Retina (tissue), 1 donor: ENCODE measurements at places on chromosomes 5 and 9.

DNA sequence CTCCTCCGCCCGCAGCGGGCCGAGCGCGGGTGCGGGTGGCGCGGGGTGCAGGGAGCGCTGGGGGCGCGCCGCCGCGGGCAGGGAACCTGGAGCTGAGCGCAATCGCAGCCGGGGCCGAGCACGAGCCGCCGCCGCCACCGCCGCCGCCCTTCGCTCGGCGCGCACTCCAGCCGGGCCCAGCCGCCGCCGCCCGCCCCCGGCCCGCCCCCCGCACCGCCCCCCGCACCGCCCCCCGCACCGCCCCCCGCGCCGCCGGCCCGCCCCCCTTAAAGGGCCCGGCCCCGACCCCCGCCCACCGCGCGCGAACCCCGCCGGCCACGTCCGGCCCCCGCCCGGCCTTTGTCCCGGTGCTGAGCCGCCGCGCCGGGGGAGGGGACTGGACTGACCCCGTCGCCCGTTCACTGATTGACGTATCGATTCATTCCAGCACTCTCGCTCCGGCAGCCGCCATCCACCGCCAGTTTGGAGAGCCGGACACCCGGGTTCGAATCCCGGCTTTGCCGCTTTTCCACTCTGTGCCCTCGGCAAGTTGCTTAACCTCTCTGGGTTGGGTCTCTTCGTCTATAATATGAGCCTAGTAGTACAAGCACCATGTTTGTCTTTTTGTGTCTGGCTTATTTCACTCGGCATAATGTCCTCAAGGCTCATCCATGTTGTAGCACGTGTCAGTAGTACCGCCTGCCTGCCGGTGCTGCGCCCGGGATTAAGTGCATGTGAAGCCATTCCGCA is at the start of gene SH3PXD2B:
Gene SH3PXD2B (minus strand): TSS at position 168 of the 729 bp plus-strand sequence. CDS start 173 bp downstream, outside the sequence.
- DNase-seq: peak; percentile 85

DNA sequence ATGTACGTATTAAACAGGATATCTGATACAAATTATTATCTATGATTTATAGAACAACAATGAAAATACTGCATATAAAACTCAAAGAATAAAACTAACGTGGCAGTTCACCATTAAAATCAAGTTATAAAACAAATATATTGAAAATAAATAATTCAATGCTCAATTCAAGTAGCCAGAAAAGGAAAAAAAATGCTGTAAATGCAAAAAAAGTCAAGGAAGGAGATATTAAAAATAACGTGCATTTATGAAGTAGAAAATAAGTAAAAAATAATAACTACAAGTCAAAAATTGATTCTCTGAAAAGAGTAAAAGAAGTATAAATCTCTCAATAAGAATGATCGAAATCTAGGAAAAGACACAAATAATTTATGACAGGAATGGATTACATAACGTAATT is 460.5 kb upstream of the CD180 start:
- DNase-seq: no peak

DNA sequence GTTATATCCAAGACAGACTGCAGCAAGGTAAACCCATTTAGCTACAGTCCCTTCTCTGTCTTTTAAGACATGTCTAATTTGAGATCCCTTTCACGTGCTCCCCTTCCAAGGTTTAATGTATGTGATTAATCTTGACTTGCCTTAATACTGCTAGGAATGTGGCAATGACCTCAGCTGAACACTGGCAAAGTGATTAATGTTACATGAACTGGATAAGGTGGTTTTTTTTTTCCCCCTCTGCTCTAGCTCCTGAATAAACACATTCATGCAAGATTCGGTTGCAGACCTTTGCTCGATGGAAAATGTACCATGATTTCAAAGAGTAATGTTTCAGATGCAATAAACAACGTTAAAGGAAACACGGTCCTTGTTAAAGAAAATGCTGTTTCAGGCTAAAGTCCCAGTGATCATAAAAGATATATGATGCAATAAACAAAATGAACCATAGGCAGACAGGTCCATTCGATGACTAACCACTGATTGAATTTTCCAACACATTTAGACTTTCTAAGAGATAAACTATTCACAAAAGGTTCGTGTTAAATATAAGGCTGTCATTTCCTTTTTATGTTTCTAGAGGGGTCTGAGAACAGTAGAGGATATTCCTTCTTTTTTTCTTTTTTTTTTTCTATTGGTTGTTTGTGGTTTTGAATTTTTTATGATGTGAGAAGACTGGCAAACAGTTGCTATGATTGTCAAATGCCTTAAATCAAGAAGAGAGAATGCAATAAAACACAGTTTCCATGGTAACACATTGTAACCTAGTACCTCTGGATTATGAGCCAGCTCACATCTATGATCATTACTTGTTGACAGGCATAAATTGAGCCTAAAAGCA is 44.7 kb upstream of the ZNF608 start:
- peak; percentile 27 for DNase-seq

- no peak for DNase-seq
These were observed 217.9 kb upstream of the ACTBL2 start for GRCh38 chr5:57700484-57700883.

- DNase-seq: no peak
These were observed 146.9 kb upstream of the IER5L start for GRCh38 chr9:129324808-129325502.

GRCh38 chr5:101018299-101018698 is 115.2 kb upstream of the ST8SIA4 start:
- no peak for DNase-seq

DNA sequence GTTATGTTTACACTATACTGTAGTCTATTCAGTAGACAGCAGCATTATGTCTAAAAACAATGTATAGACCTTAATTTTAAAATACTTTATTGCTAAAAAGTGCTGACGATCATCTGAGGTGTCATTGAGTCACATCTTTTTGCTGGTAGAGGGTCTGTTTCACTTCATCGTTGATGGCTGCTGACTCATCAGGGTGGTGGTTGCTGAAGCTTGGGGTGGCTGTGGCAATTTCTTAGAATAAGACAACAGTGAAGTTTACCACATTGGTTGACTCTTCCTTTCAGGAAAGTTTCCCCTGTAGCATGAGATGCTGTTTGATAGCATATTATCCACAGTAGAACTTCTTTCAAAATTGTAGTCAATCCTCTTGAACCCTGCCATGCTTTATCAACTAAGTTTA is 150.3 kb downstream of the FBXL7 start:
- DNase-seq: no peak

- no peak for DNase-seq
These were observed 331.5 kb upstream of the GRIN3A start for GRCh38 chr9:102069969-102070368.

DNA sequence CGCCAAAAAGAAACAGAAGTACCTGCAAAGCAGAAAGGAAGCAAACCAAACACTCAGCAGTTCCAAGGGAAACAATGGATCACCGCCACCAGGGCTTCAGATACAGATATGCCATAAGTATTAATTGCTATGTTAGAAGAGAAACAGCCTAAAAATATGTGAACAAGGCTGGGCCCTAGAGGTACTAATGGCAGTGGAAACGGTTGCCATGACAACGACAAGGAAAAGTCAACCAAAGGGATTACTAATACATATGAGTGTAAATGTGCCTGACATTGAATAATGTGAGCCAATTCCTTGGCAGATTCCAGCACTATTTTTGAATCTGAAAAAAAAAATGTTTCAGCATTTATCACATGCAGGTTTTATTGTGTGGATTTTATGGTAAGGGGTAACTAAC is 75.0 kb downstream of the CAVIN4 start:
- DNase-seq: no peak

- DNase-seq: peak; percentile 29
These were observed 15.8 kb upstream of the NRARP start for GRCh38 chr9:137317718-137318511.

DNA sequence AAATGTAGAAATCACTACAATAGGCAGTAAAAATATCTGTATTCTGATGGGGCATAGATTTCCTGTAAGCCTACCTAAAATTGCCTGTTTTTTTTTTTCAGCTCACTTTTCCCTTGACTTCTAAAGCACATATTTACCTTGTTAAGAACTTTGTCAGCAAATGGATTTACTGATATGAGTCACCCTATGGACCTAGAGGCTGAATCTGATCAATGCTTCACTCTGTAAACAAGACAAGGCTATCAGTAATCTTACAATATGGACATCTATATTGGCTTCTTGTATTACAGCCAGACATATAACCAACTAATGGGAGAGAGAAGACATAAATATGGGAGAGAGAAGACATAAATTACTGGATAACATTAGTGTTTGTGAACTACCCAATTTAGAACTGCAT is 792.7 kb upstream of the CHD1 start:
- no peak for DNase-seq

GRCh38 chr5:122523776-122524175 is 211.7 kb downstream of the SNCAIP start:
- DNase-seq: no peak

- peak; percentile 81 for DNase-seq
These were observed at the start of gene CKMT2 for GRCh38 chr5:81233080-81233634. Gene CKMT2, plus strand, starts transcription at chr5:81233322. Its CDS starts 17,811 bp downstream, at chr5:81251133.

DNA sequence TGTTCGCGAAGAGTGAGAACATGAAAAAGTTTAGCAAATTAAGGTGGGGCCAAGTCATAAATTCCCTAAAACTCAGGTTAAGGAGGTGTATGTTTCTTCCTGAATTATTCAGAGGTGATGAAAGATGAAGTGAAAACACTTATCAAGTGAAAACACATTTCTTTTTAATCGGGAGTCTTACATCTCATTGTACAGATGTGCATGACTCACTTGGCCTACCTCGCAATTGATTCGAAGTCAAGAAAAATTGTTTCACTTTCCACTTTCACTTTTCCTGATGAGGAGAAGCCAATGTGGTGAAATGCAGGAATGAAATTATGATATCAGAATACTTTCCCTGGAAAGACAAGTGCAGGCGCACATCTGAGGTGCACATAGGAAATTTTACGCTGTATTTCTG is 78.7 kb downstream of the SLC25A46 start:
- DNase-seq: no peak

GRCh38 chr9:110157823-110158664 is 49.9 kb downstream of the C9orf152 start:
- DNase-seq: no peak

GRCh38 chr5:179793468-179794139 is at the start of gene LTC4S:
Gene LTC4S, plus strand, starts transcription at chr5:179793986. Its CDS starts 95 bp downstream, at chr5:179794081.
- DNase-seq: peak; percentile 29

DNA sequence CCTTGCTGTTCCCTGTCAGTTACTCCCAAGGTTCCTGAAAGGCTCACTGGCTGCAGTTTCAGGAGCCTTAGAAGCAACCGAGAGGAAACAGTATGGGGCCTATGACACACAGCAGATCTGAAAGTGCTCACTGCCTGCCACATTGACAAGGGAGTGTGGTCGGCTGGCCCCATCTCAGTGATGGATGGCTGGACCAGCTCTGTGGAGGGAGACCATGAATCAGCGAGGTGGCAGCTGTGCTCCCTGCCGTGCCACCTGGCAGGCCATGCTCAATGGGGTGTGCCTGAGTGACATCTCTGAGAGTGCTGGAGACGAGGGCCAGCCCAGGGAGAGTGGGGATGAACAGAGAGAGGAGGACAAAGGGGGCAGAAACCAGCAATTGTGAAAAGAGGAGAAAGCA is 49.1 kb downstream of the DOCK2 start:
- DNase-seq: no peak

DNA sequence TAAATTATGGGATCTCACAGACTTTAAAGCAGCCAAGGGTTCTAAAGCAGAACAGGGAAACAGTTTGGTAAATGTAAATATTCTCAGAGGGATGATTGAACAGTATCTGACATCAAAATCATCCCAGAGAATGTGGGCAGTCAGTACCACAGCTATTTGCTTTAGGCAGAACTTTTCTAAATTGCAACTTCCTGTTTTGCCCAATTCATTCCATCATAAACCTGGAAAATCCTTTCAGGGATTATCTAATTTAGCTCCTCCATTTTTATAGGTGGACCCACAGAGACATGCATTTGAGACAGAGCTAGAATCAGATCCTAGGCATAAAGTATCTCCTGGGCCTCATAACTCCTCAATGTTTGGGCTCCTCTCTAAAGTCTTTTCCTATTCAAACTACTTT is 12.4 kb downstream of the NR6A1 start:
- DNase-seq: no peak

DNA sequence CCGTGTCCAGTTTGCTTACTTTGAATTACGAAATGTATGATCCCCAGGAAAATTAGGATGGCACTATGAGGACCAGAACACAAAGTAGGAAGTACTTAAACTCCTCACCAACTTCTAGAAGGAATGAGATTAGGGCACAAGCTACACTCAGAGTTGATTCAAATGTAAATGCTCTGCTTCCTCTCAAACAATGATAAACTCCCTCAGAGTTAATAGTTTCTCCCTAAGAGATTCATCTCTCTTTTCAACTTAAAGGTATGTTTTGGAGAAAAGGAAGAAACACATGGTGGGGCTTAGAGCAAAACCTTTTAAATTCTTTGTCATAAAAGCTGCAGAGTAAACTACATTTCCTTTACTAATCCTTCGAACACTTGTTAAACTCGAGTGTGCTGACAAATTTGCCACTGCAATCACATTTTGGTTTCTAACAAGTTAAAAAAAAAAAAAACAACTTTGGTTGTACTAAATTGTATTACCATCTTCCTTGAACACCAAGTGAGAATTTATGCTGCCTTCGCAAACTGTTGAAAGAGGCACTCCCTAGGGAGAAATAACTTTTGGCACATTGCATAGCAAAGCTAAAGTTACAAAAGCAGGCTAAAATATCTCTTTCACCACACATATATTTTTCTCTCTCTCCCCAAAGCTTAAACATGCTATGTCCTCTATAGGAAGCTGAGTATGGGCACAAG is 66.6 kb downstream of the DENND1A start:
- peak; percentile 9 for DNase-seq

- DNase-seq: no peak
These were observed 330.7 kb downstream of the PDE4D start for GRCh38 chr5:59562756-59563389.

- DNase-seq: no peak
These were observed 87.0 kb upstream of the CCNH start for GRCh38 chr5:87499478-87500410.

GRCh38 chr9:130940027-130940549 is 1.0 kb upstream of the FIBCD1 start:
- DNase-seq: no peak

DNA sequence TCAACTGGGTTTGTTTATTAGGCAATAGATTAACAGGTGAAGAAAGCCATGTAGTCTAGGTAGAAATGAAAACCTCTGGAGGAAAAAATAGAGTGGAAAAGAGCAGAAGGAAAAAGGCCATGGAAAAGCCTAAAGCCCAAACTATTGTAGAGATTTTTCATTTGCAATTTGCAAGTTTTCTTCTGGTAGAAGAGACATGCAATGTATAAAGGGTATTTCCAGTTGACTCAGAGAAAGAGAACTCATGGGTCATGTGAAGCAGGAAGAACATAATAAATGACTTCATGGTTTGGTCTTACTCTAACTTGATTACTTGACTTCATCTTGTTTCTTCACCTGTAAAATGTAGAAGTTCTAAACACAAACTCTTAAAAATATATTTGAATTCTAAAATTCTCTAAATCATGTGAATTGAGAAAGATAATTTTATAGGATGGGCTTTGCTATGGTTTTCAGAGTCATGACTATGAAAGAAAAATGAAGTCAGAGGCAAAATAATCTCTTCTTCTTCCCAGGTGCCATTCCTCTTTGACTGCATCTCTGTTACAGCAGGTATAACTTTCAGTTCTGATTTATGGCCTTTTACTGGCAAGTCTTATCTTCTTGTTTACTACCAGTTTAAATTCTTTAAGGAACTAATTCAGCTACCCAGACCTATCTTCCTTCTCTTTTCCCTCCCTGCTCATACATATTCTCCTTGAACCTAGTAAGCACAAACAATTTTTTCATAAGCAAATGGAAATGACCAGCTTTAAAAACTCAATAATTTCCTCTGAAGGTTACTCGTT is 47.7 kb upstream of the TMC1 start:
- no peak for DNase-seq
